ENCODE measurements at places on chromosomes 3 and 15.

GRCh38 chr15:77642793-77643430 is 10.2 kb upstream of the LINGO1 start:
- no peak for DNase-seq

- peak; percentile 25 for DNase-seq
Observed at GRCh38 chr3:122356402-122356801, 26.6 kb downstream of the MIX23 start.

DNA sequence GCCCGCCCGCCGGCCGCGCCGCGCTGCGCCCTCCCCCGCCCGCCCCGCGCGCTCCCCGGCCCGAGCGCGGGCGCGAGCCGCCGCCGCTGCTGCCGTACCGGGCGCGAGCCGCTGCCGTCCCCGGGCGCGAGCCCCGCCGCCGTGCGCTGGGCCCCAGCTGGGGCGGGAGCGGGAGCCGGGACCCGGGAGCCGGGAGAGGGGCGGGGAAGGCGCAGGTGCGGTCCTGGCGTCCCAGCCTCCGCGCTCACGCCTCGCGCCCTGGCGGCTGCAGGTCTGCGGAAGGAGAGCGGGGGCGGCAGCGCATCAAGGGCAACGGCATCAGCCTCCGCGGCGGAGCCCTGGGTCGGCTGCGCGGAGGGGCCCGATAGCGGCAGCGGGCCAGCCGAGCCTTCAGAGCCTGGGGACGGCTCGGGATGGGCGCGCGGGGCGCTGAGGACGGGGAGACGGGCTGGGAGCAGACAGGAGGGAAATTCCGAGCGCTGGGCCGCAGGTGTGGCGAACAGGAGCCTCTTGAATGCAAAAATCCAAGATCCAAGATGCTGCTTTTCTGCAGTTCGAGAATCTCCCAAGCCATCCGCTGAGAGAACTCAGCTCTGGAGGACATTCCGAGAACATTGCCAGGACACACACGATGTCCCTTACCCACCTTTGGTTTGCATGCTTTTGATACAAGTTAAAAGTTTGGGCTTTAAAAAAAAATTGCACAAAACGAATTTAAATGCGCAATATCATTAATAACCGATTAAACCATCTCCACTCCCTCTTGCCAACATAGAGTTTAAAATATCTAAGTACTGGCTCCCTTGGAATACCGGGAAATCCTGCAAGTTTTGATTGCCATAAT is 251.1 kb downstream of the TJP1 start:
- peak; percentile 15 for DNase-seq

DNA sequence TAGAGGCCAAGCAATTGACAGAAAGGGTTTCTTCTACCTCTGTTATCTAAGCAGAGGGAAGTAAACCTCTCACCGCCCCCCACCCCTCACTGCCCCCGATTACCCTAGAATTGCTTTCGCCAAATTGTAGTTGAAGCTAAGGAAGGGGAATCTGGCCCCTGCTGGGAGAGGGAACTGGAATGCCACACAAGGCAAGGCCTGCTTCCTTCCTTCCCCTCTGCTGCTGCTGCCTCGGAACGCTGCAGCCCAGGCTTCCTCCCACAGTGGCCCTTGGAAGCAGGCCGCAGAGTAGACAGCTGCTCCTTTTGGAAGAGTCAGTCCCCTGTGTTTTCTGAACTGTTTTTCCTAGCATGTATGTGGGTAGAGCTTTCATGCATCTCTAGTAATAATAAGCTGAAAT is 21.6 kb downstream of the RLBP1 start:
- DNase-seq = no peak

DNA sequence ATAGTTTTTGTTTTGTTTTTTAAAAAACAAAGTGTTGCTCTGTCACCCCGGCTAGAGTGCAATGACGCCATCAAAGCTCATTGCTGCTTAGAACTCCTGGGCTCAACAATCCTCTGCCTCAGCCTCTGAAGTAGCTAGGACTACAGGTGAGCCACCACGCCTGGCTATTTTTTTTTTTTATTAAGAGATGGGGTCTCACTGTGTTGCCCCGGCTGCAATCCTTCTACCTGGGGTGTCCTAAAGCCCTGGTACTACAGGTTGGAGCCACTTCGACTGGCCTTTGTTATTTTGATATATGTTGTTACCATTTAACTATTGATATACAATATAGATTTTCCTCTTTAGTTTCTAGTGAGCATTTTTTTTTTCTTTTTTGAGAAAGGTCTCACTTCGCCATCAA is 2.6 kb downstream of the NGLY1 start:
- no peak for DNase-seq

DNA sequence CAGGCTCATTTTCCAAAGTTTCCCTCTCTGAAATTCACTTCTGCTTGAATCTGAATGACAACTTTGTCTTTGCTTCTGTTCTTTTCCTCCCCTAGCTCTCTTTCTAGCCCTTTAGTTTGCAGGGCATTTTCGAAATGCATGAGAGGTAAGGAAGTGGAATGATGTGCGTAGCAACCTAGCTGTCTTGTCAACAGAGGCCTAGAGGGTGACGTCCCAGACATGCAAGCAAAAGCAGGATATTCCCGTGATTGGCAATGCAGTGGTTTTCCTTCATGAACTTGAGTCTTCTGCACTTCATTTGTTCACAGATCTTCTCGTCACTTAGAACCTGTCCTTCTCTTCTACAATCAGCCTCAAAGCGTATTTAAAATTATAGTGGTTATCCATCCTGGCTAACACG is 51.9 kb upstream of the PPP4R2 start:
- DNase-seq = no peak

DNA sequence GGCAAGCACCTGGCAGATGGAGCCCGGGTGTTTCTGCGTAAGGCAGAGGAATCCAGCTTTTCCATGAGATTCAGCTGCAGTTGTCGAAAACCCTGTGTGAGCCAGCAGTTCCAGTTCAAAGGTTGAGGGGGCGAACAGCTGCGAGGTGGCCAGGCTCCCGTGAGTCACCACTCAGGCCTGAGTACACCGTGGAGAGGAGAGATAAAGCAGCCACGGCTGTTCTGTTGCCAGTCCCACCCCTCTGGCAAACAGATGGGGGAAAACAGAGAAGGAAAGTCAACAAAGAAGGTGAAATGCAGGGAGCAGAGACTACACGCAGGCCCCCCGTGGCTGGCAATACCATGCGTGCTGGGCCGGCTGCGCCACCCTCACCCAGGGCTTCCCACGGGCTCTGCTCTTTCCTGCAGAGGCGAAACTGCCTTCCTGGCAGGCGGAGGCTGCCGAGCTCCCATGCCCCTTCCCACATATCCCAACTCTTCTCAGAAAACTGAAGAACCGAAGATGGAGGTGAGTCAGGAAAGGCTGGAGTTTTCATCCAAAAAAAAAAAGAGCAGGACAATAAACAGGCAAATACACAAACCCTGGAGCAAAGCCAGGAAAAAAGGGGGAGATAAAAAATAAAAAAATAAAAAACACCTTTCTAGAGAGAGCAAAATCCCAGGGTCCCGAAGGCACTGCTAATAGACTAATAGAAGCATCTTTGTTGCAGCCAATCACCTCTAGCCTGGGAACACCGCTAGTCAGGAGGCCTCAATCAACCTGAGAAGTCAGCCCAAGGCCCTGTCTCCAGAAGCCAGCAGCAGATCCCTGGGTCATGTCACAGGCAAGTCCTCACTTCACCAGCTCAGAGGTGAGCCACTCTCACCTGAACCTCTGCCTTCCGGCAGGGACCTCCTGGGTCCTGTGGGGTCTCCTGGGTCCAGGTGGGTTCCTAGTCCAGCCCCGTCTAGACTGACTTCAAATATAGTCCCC is 37.7 kb downstream of the FAM174B start:
- no peak for DNase-seq

GRCh38 chr3:173957646-173958045 is 560.1 kb downstream of the NLGN1 start:
- DNase-seq = no peak

DNA sequence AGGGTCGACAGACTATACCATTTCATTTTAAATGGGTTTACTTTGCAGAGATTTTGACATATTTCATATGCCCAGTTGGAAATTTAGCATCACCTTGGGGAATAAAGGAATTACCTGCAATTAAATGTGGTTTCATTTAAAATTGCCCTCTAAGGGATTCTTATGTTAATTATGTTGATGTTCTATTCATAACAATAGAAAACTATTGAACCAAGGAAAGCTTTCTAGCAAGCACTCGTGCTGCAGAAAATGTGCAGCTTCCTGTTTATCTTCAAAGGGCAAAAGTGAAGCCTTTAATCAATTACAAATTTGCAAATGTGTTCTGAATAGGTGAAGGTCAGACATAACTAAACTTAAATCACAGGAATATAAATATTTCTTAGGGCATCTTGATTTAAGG is 352.1 kb downstream of the CHST2 start:
- no peak for DNase-seq

All from activated naive CD8-positive, alpha-beta T cell treated with anti-CD3 and anti-CD28 coated beads, Interleukin-2, amount 50 U/mL, for 24 hours (primary cell).